Tibial nerve (tissue), 4 donors: ENCODE measurements at places on chromosomes 12 and 14. TPM values are rescaled to one million over a fixed set of nuclear protein-coding genes. Genes with fewer than 3 reads are reported as not detected.

SLC5A8 gene
- total RNA-seq: not detected

DNA sequence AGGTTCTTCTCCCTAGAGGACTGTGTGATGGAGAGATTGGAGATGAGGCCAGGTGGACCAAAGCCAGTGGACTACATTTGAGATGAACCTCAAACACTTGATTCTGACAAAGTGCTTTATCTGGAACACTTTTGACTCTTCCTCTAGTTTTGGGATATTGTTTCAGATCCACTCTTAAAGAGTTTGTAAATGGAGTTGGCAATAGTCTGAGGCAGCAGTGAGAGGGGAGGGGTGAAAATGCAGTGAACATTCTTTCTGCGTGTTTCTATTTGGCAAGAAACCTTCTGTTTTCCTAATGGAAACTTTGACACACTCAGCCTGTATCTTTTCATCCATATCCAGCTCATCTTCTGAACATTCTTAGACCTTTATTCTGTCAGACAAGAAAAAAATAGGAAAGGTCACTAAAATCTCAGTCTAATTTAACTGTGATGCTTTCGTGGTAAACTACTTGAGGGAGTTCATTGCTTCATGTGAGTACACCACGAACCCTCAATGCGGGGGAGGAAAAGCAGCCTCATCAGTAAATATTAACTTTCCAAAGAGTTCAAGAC lies 57.4 kb upstream of the KCNJ8 start:
- DNase-seq: peak; percentile 47
- H3K36me3 ChIP-seq: no peaks in the 10 kb centered on the region
- no peak overlapping the region for H3K27ac ChIP-seq
- H3K4me1 ChIP-seq: no peaks in the 10 kb centered on the region
- no peak overlapping the region for H3K4me3 ChIP-seq
- no peaks in the 10 kb centered on the region for H3K27me3 ChIP-seq

GRCh38 chr14:106845286-106846087 lies 1319.1 kb downstream of the TMEM121 start:
- DNase-seq: no peak
- H3K27me3 ChIP-seq: no peaks in the 10 kb centered on the region
- H3K4me3 ChIP-seq: peak overlapping the region; percentile 25
- no peaks in the 10 kb centered on the region for H3K36me3 ChIP-seq
- H3K27ac ChIP-seq: peak overlapping the region; percentile 82
- H3K4me1 ChIP-seq: no peaks in the 10 kb centered on the region

DNA sequence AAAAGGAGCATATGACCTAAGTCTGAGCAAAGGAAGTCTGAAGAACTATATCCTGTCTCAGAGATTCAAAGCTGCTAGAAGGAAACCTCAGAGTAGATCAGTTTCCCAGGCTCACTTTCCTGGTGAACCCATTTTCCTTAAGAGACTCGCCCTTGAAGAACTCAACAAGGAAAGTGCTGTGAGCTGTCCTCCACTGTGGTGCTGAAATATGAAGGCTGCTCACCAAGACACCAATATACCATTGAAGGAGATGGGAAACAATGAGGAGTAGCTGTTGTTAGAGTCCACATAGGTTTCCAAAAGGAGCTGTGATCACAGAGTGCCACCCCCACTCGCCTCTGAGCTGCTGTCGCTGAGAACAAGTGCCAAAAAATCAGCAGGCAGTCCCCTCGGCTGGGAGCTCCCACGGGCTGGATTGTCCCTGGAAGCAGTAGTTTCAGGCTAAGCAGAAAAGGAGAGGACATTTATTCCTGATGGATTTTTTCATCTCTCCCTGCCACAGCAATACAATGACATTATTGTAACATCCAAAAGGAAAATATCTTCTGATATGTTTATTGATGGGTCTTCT lies 282.1 kb downstream of the RPS29 start:
- no peak for DNase-seq
- H3K4me1 ChIP-seq: no peaks in the 10 kb centered on the region
- no peaks in the 10 kb centered on the region for H3K27me3 ChIP-seq
- H3K27ac ChIP-seq: no peak overlapping the region

PRICKLE1 gene
- 37.4 TPM for total RNA-seq

DNA sequence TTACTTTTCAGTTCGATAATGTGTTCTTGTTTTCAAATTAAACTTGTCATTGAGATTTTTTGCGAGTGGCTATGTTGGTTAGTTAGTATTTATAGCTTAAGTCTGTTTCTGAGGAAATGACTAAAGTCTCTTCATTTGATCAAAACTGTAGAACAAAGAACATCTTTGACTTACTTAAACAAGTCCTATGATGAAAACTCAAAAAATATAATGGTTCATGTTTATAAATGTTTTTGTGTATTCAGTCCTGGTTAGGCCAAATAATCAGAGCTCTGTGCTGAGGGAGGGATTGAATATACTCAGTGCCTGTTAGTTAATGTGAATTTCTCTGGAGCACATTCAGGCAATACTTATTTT lies 51.7 kb downstream of the PPFIBP1 start:
- peaks cover 14% of the 10 kb centered on the region for H3K4me1 ChIP-seq
- peaks cover 11% of the 10 kb centered on the region for H3K36me3 ChIP-seq
- no peaks in the 10 kb centered on the region for H3K27me3 ChIP-seq
- no peak overlapping the region for H3K4me3 ChIP-seq

GRCh38 chr12:118783703-118784102 lies 197.6 kb upstream of the SRRM4 start:
- no peak for DNase-seq
- H3K27ac ChIP-seq: no peak overlapping the region
- no peaks in the 10 kb centered on the region for H3K27me3 ChIP-seq
- H3K36me3 ChIP-seq: no peaks in the 10 kb centered on the region
- no peak overlapping the region for H3K4me3 ChIP-seq

DNA sequence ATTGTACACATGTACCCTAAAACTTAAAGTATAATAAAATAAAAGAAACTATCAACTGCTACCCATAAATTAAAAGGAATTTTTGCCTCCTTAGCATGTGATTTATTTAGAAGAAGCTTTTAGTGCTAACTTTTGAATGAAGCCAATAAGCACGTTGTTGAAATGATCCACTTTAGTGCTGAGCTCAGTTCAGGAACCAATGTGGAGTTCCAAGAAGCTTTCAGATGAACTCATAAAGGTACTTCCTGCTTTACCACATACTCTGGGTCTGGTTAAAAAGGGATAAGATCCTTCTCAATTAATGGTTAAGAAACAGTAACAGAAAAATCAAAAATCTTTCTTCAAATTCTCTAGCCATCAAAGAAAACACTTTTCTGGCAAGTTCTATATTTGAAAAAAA lies 39.4 kb downstream of the TMTC1 start:
- H3K4me1 ChIP-seq: no peaks in the 10 kb centered on the region
- H3K27ac ChIP-seq: peak overlapping the region; percentile 46
- no peak for DNase-seq
- H3K36me3 ChIP-seq: no peaks in the 10 kb centered on the region

IAPP gene
- total RNA-seq: not detected

GRCh38 chr14:32324601-32325000 lies 4.5 kb upstream of the AKAP6 start:
- H3K27ac ChIP-seq: no peak overlapping the region
- DNase-seq: no peak

GRCh38 chr12:128818065-128819022 lies 5.4 kb downstream of the SLC15A4 start:
- no peaks in the 10 kb centered on the region for H3K4me1 ChIP-seq
- H3K4me3 ChIP-seq: no peak overlapping the region
- no peaks in the 10 kb centered on the region for H3K36me3 ChIP-seq
- no peak for DNase-seq
- peak overlapping the region; percentile 31 for H3K27ac ChIP-seq

KRT83 gene
- total RNA-seq: not detected

- H3K4me3 ChIP-seq: no peak overlapping the region
- H3K4me1 ChIP-seq: no peaks in the 10 kb centered on the region
- H3K36me3 ChIP-seq: peaks cover 4% of the 10 kb centered on the region
- no peak for DNase-seq
- no peaks in the 10 kb centered on the region for H3K27me3 ChIP-seq
Observed at GRCh38 chr12:51162217-51162616, 10.7 kb downstream of the TFCP2 start.

- no peaks in the 10 kb centered on the region for H3K36me3 ChIP-seq
- no peak overlapping the region for H3K27ac ChIP-seq
- no peaks in the 10 kb centered on the region for H3K27me3 ChIP-seq
- DNase-seq: no peak
- no peak overlapping the region for H3K4me3 ChIP-seq
- no peaks in the 10 kb centered on the region for H3K4me1 ChIP-seq
Observed at GRCh38 chr12:70379846-70380245, 13.8 kb downstream of the KCNMB4 start.

SIX4 gene
- 5.4 TPM for total RNA-seq

DNA sequence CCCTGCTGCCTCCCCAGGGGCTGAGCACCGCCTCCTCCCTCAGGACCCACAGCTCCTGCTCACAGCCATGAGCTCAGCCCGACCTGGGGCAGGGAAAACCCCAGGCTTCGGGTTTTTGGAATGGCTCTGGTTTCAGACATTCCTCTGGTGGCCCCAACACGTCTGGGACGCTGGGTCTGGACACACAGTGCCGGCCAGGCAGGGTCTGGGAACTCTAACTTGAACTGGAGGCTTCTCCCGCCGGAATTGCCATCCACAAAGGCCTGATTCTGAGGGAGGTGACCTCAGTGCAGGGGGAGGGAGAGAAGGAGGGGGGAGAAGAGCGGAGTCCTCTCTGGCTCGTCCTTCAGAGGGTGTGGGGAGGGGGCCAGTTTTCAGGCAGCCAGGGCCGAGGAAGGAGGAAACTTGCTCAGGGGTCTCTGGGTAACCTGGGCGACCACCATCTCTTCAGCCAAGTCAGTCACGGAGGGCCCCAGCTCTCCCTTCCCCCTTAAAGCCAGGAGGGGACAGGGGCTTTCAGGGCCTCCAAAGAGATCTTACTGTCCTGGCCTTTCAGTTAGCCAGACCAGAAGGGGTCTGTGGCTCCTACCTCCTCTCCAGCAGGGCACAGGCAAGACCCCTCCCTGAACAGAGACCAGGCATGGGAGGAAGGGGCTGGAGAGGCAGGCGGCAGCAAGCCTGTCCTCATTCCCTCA lies 19.4 kb downstream of the NCKAP5L start:
- DNase-seq: peak; percentile 67
- H3K4me3 ChIP-seq: no peak overlapping the region
- H3K36me3 ChIP-seq: no peaks in the 10 kb centered on the region
- peak overlapping the region; percentile 79 for H3K27ac ChIP-seq
- no peaks in the 10 kb centered on the region for H3K27me3 ChIP-seq
- H3K4me1 ChIP-seq: peaks cover 70% of the 10 kb centered on the region

DNA sequence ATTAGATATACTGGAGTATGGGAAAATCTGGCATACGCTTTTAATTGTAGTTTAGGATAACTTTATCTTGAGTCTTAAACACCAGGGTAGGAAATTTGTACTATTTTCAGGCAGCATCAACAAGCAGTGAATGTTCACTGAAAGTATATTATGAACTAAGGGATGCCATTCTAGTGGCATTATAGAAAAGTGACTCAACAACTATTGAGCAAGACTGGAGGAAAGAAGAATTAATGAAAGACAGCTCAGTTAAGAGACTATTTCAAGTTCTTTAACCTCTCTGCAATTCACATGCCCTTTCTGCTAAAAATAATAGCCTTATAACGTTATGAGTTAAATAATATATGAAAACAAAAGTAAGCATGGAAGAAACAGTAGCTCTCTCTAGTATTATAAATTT lies 343.1 kb downstream of the FSCB start:
- no peak overlapping the region for H3K4me3 ChIP-seq
- H3K27ac ChIP-seq: no peak overlapping the region
- no peaks in the 10 kb centered on the region for H3K36me3 ChIP-seq
- H3K27me3 ChIP-seq: no peaks in the 10 kb centered on the region
- H3K4me1 ChIP-seq: no peaks in the 10 kb centered on the region

SIX6 gene
- not detected for total RNA-seq

INHBE gene
- total RNA-seq: not detected

DNA sequence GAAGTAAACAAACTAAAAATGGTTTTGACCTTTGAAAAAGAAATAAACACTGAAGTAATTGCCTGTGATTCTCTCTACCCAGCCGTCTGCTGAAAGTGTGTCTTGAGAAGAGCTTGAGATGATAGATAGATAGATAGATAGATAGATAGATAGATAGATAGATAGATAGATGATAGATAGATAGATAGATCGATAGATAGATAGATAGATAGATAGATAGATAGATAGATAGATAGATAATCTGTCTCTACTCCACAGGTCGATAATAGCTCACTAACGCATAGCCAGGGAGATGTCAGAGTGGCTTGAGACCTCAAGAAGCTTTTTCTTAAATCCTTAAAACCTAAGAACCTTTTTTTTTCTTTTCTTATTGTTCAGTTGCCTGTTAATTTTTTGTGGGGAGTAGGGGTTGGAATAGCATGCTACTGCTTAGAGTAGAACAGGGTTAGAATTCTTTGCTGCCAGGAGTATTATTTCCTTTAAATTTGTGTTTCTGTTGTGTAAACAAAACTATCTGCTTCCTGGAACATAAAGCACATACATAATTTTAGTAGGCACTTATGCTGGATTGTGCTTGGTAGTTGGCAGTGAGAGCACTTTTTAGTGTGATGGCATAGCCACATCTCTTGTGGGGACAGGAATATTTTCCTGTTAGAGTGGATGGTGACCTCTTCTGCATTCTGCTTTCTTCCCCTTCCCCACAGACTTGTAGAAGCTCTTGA lies 169.5 kb downstream of the FBXL14 start:
- no peak overlapping the region for H3K27ac ChIP-seq
- no peaks in the 10 kb centered on the region for H3K36me3 ChIP-seq
- H3K4me1 ChIP-seq: peaks cover 14% of the 10 kb centered on the region
- H3K4me3 ChIP-seq: no peak overlapping the region
- DNase-seq: no peak
- H3K27me3 ChIP-seq: no peaks in the 10 kb centered on the region

- H3K27ac ChIP-seq: no peak overlapping the region
- H3K36me3 ChIP-seq: no peaks in the 10 kb centered on the region
- no peaks in the 10 kb centered on the region for H3K4me1 ChIP-seq
- H3K4me3 ChIP-seq: no peak overlapping the region
- DNase-seq: no peak
- no peaks in the 10 kb centered on the region for H3K27me3 ChIP-seq
Observed at GRCh38 chr14:91731018-91731417, 868 bp downstream of the CATSPERB start.

TDRD9 gene
- total RNA-seq: 1.9 TPM

DNA sequence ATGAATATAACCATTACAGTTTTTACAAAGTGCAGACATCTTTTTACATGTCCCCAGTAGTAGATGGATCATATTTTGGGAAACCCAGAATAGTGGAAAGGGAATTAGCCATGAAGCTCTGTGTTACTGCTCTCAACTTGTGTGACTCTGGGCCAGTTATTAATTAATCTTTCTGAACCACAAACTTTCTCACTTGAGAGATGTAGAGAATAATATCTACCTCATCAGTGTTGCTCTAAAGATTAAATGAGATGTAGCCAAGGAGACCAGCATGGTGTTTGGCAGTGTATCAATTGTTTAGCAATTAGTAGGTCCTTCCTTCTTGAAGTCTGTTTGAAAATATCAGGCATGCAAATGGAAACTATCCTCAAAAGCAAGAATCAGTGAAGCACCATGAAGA lies 169.2 kb downstream of the TMTC2 start:
- no peak for DNase-seq
- H3K4me3 ChIP-seq: no peak overlapping the region
- H3K4me1 ChIP-seq: no peaks in the 10 kb centered on the region
- H3K27ac ChIP-seq: no peak overlapping the region
- no peaks in the 10 kb centered on the region for H3K27me3 ChIP-seq
